ENCODE measurements at places on chromosomes 2 and 18.

GRCh38 chr2:21009662-21010225 lies 34.1 kb downstream of the APOB start:
- DNase-seq: no peak

DNA sequence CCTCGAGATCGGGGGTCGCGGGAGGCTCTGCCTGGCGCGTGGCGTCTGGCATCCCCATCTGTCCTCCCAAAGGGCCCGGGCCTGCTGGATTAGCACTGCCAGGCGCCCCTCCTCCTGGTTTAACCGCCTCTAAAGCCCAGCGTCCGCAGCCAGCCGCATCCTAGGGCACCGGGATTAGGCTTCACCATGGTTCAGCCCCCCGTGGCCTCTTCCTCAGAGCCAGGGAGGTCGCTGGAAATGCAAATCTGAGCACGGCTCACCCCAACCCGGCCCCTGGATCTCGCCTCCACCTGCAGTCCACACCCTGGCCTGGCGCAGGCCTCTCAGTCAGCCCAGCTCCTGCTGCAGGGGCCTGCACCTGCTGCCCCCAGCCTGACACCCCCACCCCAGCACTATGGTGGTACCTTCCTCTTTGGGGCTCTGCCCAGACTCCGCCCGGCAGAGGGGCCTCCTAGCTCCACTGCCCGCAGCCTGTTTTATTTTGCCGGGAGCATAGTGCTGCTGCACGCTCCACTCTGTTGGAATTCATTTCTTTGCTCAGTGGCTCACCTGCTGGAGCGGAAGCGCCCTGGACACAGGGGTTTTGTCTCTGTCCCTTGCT lies 13.2 kb downstream of the PRELID3A start:
- peak; percentile 27 for DNase-seq

GRCh38 chr2:218865999-218866398 lies 6.4 kb downstream of the WNT6 start:
- no peak for DNase-seq

GRCh38 chr2:128818248-128818647 lies 499.6 kb upstream of the HS6ST1 start:
- DNase-seq: no peak

DNA sequence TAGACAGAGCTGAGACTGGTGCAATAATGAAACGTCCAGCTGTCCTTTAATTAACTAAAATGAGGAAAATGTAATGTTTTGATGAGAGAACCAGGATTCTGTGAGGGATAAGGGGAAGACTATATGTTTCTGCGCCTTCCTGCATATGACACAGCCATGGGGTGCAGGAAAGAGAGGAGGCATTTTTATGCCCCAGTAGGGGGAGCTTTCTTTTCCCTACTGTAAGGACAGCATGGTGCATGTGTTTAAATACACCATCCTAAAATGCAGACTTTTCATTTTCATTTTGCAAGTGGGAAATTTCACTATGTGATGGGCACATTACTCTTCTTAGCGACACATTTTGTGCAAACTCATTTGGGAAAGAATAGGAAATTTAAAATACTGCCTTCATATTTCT lies 446.1 kb downstream of the ARHGAP15 start:
- DNase-seq: no peak

GRCh38 chr2:157845081-157845480 lies 31.0 kb downstream of the ACVR1 start:
- DNase-seq: no peak

- no peak for DNase-seq
Measured at GRCh38 chr2:230043461-230043860, 25.3 kb downstream of the SLC16A14 start.

GRCh38 chr2:169736902-169737301 lies 3.3 kb downstream of the KLHL23 start:
- DNase-seq: no peak

- DNase-seq: no peak
Measured at GRCh38 chr2:178692845-178693244, 114.4 kb downstream of the TTN start.

GRCh38 chr2:61295981-61296380 lies 134.0 kb downstream of the C2orf74 start:
- DNase-seq: no peak

- no peak for DNase-seq
Measured at GRCh38 chr2:205287316-205287715, 395.0 kb upstream of the NRP2 start.

DNA sequence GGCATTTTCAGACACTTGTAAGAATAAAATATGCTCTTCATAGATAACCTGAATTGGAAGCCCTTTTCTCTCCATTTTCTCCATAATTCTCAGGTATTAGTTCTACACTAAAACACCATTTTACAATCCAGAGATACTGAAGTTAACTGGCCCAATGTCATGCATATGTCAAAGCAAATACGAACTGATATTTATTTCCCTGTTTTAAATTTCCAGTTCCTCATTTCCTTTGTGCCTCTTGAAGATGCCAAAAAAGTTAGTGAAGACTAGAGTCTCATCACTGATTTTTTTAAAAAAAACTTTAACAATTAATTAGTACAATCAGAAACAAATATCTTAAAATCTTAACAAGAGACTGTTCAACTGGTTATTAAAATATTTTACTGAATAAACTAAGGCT lies 52.8 kb upstream of the ITGB6 start:
- no peak for DNase-seq

DNA sequence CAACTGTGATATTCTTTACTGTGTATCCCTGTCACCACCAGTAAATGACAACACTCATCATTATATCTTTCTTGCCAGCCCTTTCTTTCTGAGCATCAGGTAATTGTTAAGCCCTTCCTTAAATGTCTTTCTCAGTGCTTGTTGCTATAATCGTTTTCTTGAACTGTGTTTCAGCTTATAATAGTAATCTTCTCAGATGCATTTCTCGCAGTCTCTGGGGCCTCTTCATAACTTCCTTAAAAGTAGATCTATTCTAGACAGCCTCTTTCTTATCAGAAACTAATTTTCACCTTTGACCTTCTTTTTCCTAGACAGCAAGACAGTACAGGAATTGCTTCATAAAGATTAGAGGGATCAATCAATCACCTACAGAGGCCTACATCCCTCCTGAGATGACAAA lies 648.1 kb downstream of the CPS1 start:
- DNase-seq: no peak

DNA sequence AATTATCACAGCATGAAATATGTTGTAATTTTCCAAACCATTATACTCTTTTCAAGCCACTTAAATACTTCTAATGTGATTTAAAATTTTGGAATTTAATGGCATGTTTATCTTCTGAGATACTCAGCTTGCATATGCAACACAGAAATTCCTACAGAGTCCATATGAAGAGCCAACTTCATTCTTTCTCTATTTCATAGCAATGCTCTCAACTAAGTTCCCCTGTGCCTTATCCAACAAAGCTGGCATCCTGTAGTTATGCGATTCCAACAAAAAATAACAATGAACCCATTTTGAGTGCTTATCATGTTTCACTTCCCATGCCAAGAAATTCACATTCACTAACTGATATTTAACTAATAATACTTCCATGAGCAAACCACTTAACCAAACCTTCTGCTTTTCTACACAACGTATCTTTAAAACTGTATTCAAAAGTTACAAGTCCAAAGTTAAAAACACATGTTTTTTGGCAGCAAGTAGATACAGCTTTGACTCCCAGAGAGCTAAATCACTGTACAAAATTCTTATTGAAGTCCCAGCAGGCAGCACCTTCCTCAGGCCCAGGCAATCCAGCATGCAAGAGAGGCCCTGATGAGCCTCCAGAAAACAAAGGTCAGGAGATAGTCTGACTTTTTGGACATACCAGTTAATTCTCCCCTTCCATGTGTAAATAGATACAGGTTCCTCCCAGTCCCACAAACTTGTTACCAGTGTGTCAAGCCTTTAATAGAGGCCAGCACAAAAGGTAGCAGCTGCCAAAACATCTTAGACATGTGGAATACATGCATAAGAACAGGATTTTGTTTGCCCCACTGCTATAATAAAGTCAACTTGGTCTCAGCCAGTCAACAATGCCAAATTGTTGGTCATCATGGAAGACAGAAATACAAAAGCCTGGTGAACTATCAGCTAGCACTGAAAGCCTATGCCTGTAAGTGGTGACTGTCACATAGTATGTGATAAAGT lies 113.1 kb upstream of the WDR75 start:
- no peak for DNase-seq

GRCh38 chr2:178241844-178242551 lies 47.7 kb downstream of the OSBPL6 start:
- no peak for DNase-seq

- DNase-seq: no peak
Measured at GRCh38 chr2:47265751-47266231, 110.7 kb upstream of the STPG4 start.

DNA sequence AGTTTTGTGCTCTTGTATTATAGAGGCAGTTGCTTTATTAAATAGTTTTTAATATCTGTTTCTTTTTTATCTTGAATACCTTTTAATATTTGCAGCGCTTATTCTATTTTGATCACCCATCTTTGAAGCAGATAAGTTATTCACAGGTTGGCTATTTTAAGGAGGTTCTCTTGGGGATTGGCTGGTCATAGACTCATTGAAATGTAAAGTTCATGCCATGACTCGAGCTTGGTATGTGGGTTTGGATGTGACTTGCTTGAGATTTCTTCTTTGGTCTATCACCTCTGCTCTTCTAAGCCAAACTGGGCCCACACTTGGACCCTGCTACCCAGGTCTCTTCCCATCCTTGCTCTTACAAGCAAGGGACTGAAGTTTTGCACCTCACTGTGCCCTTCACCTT lies 33.6 kb downstream of the FARP2 start:
- no peak for DNase-seq

GRCh38 chr2:9021563-9022211 lies 18.2 kb upstream of the MBOAT2 start:
- DNase-seq: no peak

GRCh38 chr2:51722311-51722710 lies 690.4 kb upstream of the NRXN1 start:
- DNase-seq: no peak

- DNase-seq: peak; percentile 66
Measured at GRCh38 chr2:23926290-23926749, 603 bp downstream of the ATAD2B start.

- DNase-seq: no peak
Measured at GRCh38 chr2:115199966-115200365, 757.5 kb downstream of the DPP10 start.

DNA sequence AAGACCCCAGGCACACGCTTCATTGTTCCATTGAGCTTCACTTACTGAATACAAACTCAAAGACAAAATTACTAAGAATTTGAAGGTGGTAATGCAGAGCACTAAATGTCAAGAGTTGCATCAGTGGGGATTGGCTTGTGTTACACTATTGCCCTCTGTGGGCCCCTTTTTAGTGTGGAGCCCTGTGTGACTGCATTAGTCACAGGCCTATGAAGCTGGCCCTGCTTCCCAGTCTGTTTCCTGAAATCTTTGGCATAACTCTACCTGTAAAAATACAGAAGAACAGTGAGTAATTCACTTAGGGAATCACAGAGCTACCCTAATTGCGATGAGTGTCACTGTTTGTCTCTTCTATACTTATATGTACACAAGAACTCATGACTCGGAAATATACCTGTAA lies 40.0 kb upstream of the STPG4 start:
- DNase-seq: no peak

DNA sequence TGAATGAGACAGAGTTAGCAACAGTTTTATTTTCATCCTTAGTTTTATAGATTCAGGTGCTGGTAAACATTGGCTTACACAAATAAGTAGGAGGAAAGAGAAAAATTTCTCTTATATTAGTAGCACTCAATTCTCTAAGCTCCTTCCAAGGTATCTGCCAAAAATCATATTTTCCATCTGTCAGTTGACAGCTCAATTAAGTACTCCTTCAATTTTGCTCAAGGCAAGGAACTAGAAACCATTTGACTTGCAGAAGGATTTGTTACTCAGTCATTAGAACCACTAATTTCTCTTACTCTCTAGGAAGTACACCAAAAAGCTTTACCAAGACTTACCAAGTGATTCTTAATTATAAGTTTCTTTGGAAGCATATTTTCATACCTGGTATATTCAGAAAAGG lies 101.4 kb upstream of the ATP8B1 start:
- DNase-seq: no peak
